ENCODE measurements at places on chromosomes 2 and 18.

GRCh38 chr2:31354837-31355236, 59.7 kb downstream of the XDH start:
- no peak for DNase-seq

DNA sequence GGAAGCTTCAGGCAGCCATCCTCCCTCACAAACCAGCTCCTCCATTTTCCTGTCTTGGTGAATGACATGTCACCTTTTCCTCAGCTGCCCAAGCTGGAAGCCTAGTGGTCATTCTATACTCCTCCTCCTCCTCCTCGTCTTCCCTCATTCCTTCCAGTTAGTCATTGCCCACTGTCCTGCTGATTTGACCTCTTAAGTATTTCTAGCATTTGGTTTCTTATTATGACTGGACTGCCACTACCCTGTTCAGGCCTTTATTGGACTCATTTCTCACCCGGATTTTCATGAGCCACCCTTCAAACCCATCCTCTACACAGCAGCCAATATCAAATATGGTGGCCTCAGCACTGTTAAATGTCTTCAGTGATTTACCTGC, 21.9 kb upstream of the MGAT5 start:
- no peak for DNase-seq

DNA sequence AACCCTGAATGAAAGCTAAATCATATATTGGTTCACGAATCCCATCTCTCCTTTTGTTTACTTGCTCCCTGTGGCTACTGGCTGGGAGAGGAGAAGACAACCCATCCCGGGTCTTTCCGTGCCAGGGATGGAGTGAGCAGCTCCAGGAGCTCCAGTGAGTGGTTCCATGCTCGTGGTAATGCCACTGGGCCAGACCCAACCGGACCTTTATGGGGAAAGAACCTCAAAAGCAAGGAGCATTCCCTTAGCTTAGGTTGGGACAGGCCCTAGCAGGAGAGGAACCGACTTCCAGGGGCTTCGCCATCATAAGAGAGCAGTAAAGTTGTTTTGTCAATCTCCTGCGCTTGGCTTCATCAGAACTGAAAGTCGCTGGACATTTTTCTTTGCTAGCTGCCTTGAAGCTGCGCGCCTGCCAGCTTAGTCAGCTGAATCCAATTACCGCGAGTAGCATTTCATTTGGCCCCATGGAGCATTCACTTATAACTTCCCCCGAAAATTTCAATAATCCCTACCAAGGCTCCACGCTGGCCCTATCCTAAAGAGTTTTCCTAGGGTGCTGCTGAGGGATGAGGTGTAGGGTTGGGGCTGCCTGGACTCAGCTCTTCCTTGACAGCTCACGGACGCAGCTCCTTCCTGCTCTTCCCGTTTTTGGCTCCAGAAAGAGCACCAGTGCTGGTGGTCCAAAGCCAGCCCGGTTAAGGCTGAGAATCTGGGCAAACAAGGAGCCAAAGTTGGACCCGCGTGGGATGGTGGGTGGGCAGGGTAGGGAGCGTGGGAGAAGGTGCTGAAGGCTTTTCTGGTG, 4.9 kb downstream of the HOXD3 start:
- DNase-seq, result no peak

GRCh38 chr2:225233234-225233633, 166.3 kb upstream of the NYAP2 start:
- DNase-seq, result no peak

GRCh38 chr18:42094875-42095274, 139.8 kb downstream of the PIK3C3 start:
- no peak for DNase-seq

DNA sequence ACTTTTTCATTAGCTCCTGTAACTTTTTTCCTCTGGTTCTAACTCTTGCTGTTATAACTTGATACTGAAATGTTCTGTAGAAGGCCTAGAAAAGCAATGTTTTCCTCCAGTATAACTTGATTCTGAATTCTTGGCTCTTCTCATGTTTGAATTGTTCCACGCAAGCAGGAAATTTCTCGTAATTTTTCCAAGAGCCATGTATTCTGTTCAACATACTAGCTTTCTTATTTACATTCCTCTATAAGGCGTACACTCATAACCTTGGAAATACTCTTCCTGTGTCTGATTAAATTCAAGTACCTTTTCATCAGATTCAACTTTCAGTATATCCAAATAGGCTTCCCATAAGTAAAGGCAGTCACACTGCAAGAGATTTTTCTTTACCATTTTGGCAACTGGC, 109.1 kb downstream of the SMAD2 start:
- no peak for DNase-seq

DNA sequence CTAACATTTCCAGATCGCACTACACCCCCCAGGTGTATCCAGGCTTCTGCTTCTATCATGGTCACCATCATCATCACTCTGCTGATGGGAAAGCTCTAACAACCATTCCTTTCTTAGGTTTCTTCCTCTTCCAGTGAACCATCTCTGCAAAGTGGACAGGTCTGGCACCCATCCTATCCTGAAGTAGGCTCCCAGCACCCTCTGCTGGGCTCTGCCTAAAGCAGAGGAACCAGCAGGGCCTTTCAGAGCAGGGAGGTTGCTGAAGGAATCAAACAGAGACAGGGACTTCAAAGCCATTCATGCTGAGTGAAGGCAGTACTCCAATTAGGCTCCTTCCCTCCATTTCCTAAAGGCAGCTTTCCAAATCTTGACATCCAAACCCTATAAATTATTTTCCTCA, 27.2 kb upstream of the SATB2 start:
- no peak for DNase-seq

DNA sequence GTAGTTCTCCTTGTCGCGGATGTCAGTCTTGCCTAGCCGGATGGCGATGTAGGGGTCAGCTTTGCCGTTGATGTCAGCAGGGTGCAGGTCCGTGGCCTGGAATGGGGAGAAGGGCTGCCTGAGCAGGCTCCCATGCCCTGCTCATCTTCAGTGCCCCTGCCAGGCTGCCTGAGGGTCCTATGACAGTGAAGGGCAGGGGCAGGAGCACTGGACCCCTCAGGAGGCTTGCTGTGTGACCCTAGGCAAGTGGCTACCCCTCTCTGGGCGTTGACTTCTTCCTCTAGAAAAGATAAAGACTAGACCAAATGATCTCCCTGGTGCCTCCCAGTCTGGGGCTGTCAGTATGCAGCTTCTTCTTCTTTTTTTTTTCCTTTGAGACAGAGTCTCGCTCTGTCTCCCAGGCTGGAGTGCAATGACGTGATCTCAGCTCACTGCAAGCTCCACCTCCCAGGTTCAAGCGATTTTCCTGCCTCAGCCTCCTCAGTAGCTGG, 11.9 kb downstream of the OTOF start:
- no peak for DNase-seq

DNA sequence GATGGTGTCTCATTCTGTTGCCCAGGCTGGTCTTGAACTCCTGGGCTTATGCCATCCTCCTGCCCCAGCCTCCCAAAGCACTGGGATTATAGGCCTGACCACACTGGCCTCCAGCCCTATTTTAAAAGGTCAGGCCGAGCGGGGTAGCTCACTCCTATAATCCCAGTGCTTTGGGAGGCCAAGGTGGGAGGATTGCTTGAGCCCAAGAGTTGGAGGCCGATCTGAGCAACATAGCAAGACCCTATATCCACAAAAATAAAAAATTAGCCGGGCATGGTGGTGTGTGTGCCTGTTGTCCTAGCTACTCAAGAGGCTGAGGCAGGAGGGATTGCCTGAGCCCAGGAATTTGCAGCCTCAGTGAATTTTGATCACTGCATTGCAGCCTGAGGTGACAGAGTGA, 3.9 kb downstream of the CAB39 start:
- no peak for DNase-seq

GRCh38 chr18:44681076-44681970, 635 bp downstream of the SETBP1 start:
- no peak for DNase-seq

GRCh38 chr2:71154798-71155197, 24.4 kb downstream of the MPHOSPH10 start:
- DNase-seq, result no peak

DNA sequence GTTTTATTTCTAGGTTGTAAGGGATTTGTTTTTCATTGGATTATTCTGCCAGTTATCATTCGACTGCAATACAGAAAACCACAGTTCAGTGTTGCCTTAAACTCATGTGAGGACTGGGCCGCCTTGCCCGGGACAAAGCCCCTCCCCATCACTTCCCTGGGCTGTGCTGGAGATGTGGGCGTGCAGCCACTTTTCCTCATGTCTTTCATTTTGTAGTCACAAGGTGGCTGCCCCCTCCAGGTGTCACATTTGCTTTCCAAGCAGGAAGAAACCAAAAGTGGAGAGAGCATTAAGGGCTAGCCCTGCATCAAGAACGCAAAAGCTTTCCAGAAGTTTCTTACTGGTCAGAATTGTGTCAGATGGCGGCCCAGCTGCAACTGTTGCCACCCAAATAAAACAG, 492.5 kb upstream of the ID2 start:
- no peak for DNase-seq

DNA sequence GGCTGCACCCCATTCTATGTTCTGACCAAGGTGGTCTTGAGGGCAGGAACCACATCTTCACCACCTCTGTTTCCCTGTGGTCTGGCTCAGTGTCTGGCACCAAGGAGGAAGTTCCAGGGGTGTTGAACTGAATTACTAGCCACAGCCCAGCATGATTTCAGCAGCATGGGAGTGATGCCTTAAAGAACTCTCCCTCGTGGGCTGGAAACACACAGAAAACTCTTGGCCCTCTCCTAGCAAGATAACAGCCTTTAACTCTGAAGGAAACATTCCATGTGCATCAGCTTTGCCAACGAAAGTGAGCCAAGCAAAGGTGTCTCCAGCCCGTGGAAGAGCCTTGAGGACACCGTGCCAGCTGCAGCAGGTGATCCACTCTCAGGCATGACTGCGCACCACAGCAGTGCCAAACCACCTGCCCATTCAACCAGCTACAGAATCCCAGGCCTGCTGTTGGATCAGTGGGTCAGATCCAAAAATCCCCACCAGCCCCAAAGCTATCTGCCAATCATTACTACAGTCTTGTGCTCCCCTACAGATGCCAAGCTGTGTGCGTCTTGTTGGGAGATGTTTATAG, 124.8 kb downstream of the TTC32 start:
- DNase-seq, result no peak

GRCh38 chr2:112985090-112985489, 7.3 kb downstream of the IL36G start:
- DNase-seq, result no peak

GRCh38 chr2:223185638-223186037, 133.6 kb downstream of the KCNE4 start:
- no peak for DNase-seq

GRCh38 chr2:206201075-206201848, 41.6 kb downstream of the EEF1B2 start:
- DNase-seq, result no peak

GRCh38 chr2:215970425-215970824, 42.9 kb downstream of the MREG start:
- DNase-seq, result peak; percentile 31
